ENCODE measurements at places on chromosomes 2 and 18.

DNA sequence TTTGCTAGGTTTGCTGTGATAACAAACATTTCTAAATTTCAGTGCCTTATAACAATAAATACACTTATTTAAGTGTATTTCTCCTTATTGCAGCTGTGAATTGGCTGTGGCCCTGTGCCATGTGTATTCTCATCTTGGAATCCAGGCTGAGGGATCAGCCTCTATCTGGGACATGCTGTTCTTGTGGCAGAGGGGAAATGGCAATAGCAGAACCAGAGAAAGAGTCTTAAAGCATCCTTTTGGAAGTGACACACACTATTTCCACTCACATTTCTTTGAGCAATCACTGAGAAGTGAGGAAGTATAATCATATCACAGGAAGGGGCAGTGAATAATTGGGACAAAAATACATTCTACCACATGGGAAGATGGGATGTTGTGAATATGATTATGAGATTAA is 66.2 kb upstream of the PROKR1 start:
- DNase-seq, result no peak

GRCh38 chr2:229237270-229237669 is 33.8 kb downstream of the PID1 start:
- DNase-seq, result no peak

- DNase-seq, result no peak
Measured at GRCh38 chr2:231554748-231555545, 24.7 kb upstream of the NMUR1 start.

GRCh38 chr2:176092270-176093144 is at the start of gene HOXD13:
HOXD13 (plus strand) TSS chr2:176092721; CDS start chr2:176092891, 170 bp downstream.
- DNase-seq, result no peak

DNA sequence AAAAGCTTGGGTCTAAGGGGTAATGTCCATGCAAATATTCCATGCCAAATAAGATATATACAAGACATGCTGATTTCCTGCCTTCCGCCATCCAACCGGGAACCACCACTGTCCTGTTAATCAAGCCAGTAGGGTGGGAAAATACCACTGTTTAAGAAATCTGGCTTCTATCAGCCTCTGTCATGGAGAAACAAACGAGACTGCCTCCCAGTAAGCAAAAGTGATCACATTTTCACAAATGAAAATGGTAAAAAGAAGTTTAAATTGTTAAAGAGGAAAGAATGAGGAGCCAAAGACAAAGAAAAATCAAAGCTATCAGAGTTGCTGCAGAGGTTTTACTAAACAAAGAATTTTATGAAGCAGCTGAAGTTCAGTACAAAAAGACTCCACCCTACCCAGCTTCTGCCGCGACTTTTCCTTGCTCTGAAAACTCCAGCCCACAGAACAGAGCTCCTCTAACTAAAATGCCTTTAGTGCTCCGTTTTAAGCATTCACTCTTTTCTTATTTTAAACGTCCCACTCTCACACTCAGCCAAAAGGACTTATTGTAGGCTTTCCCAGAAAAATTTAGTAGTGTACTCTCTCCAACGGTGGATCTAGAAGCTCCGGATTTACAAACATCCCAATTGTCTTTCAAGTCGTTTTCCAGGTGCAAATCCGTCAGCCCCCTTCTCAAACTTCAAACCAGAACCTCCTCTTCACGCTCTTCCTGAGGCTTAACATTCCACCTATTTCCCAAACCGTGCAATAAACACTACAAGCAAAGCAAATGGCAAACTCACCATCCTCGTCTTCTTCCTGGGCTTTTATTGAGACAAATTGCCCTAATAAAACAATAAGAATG is 613 bp downstream of the COL5A2 start:
- peak; percentile 25 for DNase-seq

GRCh38 chr2:235171550-235172031 is 219.8 kb downstream of the SH3BP4 start:
- peak; percentile 33 for DNase-seq

DNA sequence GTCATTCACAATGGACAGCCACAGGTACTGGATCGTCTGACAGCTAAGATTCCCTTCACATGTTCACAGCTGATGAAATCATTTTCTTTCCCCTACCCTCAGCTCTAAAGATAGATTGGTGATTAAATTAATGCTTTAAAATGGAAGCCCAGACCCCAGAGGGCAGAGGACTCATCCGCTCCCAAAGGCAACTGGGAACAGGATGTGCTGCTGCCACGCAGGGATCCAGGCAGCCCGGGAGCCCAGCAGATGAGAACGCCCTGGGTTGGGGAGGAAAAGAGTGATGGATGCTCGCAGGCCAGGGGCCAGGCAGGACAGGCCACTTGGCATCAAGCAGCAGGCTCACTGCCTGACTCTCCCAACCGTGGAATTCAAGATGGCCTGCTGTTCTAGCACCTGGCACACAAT is 41.3 kb downstream of the HDHD2 start:
- DNase-seq, result no peak

- DNase-seq, result no peak
Measured at GRCh38 chr2:229673676-229674075, 40.7 kb downstream of the DNER start.

DNA sequence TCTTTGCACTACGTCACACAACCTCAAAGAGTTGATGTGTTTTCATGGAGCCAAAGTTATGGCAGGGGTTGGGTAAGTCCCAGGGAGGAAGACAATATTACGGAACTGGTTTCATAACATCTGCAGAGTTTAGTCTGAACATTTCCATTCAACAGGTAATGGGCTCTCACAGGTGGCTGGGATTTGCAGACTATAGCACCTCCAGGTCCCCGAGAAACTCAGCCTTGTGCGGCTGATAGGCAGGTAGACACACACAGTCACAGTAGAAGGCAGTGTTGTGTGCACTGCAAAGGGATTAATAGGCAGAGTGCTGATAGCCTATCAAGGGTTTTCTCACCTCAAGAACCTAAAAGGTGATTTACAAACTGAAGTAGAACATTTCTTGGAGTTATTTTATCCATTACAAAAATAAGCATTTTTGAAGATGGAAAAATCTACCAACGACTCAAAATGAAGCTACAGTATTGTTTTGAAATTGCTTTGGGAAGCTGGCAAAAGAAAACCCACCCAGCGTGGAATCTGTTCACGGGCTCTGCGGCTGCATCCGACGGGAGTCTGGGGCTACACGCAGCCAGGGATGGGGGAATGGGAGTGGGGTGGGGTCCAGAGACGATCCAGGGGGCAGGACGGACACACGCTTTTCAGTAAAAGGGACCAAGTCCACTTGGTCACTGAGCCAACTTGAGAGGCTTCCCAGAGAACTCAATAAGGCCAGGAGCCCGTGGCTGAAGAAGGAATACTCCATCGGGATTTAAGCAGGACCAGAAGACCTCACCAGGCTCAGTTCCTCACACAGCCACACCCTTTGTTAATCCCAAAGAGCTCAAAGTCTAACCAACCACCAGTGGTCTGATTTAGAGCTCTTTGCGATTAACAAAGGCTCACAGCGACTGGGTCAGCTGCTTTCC is 82.9 kb downstream of the CHRNA1 start:
- DNase-seq, result peak; percentile 14
